ENCODE measurements at places on chromosomes 4 and X.

DNA sequence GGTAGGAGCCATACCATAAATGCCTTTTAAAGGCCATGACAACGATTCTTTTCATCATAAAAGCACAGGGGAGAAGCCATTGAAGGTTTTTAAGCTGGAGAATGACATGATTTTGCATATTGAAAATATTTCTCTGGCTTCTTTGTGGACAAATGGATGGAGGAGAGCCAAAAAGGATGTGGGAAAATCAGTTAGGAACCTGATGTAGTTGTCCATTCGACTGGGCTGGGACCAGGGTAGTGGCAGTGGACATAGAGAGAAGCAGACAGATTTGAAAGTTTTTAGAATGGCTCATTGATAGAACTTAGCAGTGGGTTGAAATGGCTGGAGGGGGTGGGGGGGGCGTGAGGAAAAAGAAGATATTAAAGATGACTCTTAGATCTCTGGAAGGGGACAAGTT, 19.7 kb upstream of the MSN start:
- no peak for DNase-seq

DNA sequence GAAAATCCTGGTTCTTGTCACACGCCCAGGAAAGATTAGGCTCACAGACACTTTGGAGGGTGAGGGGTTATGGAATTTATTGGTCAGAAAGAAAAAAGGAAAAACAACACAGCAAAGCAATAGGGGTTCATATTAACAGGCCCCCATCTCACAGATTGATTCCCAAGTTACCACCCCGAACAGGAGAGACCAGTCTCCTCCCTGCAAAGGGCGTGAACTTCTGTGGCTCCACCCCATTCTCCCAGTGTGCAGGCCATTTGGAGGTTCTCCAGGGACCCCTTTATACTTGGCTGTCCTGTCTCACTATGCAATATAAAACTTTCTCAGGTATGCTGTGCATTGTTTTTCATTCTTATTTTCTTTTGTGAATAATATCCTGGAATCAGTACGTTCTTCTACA, 7.4 kb downstream of the FGF2 start:
- no peak for DNase-seq

DNA sequence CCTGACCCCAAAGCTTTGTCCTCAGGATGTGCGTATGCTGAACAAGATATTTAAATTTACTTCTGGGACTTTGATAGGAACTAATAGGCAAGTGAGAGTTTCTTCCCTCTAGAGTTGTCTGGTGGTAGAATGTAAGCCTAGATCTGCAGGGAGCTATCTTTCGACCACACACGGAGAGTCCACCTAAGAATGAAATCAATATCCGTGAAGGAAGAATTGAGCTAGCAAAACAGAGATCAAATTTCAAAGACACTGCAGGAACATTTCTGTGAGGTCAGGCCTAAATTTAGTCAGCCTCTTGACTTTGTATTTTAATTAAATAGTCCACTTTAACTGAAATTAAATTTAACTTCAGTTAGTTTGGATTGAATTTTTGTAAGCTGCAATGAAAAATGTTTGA, 871.3 kb downstream of the RAB28 start:
- DNase-seq, result no peak

DNA sequence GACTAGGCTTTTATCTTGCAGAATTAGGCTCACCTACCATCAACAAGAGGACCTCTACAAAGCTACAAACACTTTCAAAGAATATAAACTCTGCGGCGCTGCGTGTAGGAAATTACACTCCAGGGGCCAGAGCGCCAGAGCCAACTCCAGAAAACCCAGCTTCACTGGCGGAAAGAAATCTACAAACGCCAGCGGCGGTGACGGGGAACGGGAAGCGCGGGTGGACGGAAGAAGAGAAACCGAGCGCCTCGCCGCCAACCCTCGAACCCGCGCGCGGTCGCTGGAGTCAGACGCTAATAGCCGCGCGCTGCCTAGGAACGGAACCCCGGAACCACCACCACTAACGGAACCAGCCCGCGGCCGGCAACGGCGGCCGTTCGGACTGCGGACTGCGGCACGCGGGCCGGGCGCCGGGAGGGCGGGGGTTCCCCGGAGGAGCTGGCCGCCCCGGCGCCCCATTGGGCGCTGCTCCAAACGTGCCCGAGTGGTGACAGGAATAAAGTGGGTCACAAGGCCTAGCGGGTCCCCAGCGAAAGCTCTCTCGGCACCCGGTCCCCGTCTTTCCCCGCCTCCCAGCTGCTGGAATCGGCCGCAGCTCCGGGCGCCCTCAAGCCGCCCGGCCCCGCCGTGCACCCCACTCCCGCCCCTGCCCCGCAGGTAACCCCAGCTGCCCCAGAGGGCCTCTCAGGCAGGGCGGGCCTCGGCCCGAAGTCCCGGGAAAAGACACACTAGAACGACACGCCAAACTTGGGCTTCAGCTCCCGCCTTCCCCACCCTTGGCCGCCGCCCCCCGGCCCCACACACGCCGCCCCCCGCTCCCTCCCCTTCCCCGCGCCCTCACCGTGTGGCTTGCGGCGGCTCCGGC, 836 bp downstream of the CLOCK start:
- peak; percentile 60 for DNase-seq

GRCh38 chr4:102103368-102103767, 241.9 kb downstream of the SLC39A8 start:
- DNase-seq, result no peak

DNA sequence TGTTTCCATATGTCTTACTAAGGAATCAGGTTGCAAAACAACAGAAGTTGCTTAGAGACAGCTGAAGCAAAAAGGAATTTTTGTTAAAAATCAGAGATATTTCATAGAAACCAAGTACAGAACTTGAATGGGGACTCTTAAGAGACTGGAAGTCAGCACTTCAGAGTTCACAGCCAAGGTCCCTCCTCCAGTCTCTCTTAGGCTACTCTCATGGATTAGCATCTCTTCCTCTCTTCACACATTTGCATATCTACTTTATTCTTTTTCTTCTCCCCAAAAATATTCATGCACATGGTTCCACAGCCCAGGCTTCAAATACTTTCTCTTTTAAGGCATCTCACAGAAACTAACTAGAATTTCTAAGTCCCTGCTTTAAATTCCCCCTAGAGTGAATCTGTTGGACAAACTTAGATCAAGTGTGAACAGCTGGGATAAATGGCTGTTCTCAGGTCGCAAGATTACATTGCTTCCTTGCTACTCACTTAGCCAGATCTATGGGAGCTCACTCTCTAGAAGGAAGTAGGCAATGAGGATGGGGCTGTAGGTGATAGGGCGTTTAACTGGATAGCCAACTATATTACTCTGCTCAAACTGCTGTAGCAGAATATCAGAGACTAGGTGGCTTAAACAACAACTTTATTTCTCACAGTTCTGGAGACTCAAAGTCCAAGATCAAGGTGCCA, 73.7 kb upstream of the GALNT7 start:
- DNase-seq, result no peak

DNA sequence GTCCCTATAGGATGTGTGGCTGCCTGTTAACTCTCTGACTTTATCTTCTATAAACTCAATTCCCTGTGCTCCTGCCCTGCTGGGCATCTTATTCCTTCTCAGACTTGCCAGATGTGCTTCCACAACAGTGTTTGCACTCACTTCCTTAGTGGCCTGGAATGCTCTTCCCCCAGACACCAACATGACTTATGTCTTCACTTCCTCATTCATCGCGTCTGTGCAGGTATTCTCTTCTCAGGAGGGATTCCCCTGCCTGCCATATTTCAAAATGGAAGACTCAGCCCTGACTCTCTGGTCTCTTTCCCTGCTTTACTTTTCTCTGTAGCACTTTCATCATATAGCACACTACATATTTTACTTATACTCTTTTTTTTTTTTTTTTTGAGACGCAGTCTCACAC, 344.0 kb downstream of the CENPC start:
- DNase-seq, result no peak

DNA sequence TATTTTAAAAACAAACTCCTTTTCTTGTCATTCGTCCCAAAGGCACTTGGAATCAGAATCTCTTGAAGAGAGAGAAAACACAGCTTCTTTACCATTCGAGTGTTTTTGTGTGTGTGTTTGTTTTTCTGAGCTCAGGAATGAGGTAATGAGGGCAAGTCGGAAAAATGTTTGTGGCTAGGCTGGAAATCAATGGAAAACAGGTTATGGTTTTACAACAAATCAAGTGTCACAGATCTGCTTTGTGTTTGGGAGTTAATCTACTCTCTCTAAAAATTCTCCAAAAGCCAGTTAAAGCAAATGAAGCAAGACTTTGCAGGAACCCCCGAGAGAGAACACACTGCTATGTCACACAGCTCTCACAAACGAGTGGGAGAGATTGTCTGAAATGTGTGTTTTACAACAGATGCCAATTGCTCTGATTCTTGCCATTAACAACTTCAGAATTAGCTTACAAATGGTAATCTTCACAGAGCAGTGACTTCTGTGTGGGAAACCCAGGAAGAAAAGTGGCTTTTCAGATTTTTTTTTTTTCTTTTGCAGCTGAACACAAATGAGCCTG, 264.1 kb downstream of the CBLL2 start:
- DNase-seq, result no peak

DNA sequence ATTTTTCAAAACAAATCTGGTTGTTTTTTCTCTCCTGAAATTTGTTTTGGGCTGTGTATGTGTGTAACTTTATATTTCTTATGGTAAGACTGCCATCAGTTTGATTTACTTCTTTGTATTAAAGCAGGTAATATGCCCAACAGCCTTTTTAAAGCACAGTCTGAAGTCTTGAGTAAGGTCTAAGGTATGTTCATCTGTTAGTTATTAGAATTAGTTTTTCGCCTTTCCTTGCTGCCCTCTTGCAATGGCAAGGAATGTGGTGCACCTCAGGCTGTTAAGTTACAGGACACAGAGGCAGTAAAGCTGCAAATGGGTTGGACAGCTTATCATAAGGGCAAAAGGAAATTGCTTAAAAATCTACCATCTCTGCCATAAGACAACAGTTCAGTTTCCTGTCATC, 71.8 kb downstream of the METTL14 start:
- DNase-seq, result no peak

DNA sequence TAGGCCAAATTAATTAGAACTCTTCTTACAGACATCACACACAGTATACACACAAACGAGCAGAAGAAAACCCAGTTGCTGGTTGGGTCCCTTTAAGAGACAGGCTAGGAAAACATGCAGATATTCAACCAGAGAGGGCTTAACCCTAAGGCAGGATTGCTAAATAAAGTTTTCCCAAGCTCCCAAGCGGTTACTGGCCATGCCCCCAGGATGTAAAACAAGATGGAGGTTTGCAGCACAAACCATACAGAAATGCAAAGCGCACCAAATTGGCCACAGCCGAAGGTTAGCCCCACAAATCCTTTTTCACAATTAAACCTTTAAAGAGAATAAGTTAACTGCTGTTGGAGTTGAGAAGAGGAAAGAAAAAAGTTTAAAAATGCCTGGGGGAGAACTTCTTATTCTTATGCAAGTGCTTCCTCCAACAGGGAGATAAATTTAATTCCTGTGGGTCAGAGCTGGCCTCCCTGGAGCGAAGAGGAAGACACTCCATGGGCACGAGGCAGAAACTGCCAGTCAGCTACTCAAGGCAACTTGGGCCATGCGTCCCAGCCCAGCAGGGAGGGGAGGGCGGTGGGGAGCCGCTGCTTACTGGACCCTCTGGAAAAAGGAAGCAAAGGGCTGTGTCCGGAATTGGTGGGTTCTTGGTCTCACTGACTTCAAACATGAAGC, 167.6 kb upstream of the ARSJ start:
- DNase-seq, result no peak

DNA sequence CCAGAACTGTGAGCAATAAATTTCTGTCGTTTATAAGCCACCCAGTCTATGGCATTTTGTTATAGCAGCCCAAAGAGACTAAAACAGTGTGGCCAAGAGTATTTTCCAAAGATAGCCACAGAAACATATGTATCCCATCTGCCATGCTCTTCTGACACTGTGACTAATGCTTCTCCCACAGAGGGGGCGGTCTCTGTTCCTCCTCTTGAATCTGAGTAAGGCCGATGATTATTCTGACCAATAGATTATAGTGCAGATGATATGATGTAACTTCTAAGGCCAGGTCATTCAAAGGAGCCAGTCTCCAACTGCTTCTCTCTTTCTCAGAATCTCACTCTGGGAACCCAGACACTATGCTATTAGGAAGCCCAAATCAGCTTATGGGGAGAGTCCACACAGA, 570.7 kb downstream of the BCOR start:
- no peak for DNase-seq

Data from kidney capillary endothelial cell (primary cell).